Esophagus mucosa (tissue), 1 donor: ENCODE measurements at places on chromosomes 13 and 19. TPM values are rescaled to one million over a fixed set of nuclear protein-coding genes. Genes with fewer than 3 reads are reported as not detected.

The DNAAF3 gene
- total RNA-seq: 1.9 TPM

The ZFP14 gene
- 1.2 TPM for total RNA-seq

DNA sequence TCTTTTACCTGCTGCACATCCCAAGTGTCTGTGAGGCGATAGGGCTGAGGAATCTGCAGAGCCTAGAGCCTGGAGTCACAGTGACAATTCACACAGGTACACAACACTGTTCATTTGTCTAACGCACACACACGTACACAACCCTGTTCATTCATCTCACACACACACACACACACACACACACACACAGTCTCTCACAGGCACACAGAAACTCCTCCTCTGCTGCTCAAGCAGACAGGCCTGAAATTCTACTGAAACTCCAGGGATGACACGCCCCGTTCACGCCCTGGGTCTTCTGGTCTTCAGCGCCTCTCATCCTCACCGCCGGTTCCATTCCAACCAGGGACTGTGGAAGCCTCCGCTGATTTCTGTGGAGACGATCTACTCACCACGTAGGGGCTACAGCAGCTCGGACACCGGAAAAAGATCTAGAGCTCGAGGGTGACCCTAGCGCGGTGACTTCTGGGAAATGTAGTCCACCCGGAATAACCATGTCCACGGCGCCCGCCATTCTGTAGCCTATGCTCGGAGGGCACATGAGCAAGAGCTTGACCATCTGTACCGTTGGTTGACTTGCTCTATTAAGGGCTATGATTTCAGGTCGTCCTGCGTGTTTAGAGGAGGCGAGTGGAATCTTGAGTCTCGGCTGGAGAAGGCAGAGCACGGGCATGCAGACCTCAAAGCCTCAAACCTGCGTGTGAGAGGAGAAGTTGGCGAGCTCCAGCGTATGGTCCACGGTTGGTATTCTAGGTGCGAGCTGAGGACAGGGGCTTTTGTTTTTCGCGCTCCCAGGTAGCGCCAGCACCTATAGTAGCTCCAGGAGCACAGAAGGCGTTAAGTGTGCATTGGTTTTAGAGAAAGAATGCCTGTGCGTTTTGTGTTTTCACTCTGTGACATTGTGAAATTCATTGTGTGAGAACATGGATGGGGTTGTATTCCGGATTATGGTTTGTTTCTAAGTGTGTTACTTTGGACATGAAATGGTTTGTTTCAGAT, 33.4 kb downstream of the ZNF45 start:
- ATAC-seq: peak; percentile 66

GRCh38 chr13:71871176-71871754, 4.3 kb upstream of the DACH1 start:
- no peak for ATAC-seq

DNA sequence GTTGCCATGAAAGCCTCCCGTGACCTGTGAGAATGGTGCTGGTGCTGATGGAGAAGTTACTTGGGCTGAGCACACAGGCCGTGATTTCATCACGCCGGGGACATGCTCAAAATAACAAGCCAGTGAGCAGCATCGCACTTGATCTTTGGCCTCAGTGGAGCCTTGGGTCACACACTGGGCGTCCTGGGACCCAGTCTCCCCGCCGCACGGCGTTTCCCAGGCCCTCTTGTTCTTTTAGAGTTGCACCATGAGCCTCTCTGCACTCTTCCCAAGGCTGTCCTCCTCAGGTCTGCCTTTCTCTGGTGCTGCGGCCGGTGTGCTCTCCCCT, 9.5 kb upstream of the NDUFS7 start:
- no peak for ATAC-seq

- peak; percentile 22 for ATAC-seq
Observed at GRCh38 chr19:6475321-6476108, 6.1 kb downstream of the DENND1C start.
